ENCODE measurements at places on chromosomes 11 and 22.

DNA sequence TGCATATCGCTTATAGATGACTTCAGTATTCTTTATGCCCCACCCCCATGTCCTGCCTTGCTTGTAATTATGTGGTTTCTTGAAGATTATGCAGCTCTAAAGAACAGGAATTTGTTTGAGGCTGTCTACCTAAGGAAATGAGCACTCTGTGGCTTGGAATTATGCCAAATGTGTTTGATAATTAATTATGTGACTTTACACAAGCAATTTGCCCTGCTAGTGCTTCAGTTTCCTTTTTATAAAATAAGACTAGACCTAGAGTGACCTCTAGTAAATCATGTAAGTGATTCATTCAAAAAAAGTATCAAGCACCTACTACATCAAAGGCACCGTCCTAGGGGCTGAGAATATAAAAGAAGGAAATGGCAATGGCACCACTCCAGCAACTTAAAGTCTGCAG, 491.5 kb upstream of the KIRREL3 start:
- DNase-seq: no peak

DNA sequence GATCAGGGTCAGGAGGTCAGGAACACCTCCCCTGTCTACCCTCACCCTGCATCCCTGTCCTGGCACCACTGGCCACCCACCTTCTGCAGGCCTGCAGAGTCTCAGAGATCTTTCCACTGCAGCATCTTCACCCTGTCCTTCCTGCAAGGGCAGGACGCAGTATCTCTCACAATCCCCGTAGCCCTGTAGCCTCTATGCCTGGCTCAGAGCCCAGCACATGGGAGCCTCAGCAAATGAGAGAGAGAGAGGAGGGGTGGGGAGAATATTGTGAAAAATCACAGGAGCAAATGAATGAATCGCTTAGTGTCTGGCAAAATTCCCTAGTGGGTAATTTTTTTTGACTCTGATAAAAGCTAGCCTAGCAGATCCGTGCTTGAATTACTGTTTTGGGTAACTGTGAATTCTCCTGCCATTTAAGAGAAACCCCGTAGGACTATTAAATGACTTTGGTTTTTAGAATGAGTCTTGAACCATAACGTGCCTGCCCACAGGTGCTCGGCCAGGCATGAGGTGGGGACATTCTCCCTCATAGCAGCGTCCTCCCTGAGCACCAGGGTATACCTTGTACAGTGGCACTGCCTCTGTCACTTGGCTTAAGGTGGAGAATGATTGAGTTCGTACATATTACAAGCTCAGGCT, 91.5 kb downstream of the MORC2 start:
- no peak for DNase-seq

DNA sequence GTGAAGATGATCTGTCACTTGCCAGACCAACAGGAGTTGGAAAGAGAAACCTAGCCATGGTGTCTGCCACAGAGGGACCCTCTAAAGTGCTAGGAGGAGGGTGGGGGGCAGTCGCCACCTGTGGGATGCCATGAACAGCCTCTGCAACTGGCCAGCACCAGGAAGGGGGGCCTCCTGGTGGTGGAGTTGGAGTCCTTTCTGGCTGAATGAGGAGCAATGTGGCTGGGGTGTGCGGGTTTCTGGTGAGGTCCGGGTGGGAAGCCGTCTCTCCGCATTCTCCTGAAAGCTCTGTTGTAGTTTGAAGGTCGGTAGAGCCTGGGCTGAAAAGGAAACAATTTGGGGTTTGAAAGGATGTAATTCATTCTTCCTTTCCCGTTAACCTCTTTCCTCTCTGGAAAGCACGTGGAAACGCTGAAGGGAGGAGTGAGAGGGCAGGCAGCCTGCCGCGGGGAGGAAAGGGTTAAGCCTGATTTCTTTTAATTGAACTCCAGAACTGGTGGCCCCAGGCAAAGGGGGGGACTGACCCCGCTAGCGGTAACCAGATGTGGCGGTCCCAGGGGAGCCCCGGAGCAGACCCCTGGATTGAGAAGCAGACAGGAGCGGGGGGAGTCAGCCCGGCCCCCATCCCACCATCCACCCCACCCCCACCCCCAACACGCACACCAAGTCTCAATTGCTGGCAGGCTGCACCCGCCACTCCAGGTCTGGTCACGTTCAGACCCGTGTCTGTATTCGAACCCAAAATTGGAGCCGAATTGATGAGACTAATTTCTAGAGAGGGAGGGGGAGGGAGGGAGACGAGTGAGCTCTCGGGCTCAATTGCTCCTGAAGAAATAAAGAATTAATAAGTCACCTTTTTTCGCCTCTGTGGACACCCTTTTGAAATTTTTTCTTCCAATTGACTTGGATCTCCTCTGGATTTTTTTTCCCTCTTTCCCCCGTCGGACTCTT, 1.8 kb upstream of the FLI1 start:
- DNase-seq: no peak

- no peak for DNase-seq
Observed at GRCh38 chr11:122850076-122850631, 11.9 kb downstream of the CRTAM start.
